ENCODE measurements at places on chromosomes 1 and 21.

- H3K27me3 ChIP-seq: no peaks in the 10 kb centered on the region
- DNase-seq: no peak
- H3K36me3 ChIP-seq: no peaks in the 10 kb centered on the region
Measured at GRCh38 chr1:7942214-7942921, 1.7 kb upstream of the TNFRSF9 start.

DNA sequence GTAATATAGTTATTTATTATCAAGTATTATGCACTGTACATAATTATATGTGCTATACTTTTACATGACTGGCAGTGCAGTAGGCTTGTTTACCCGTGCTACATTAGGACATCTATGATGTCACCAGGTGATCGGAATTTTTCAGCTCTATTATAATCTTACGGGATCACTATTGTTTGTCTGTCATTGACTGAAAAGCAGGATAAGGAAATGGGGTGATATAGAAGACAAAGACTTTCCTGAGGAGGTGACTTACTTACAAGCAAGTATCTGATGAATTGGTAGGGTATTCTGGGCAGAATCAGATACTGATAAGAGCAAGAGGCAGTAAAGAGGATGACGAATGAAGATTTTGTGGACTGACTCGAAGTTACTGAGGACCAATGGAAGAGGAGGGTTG lies 65.3 kb upstream of the CNN3 start:
- no peak overlapping the region for H3K4me3 ChIP-seq
- no peaks in the 10 kb centered on the region for H3K27me3 ChIP-seq
- H3K36me3 ChIP-seq: no peaks in the 10 kb centered on the region
- no peak overlapping the region for H3K27ac ChIP-seq

DNA sequence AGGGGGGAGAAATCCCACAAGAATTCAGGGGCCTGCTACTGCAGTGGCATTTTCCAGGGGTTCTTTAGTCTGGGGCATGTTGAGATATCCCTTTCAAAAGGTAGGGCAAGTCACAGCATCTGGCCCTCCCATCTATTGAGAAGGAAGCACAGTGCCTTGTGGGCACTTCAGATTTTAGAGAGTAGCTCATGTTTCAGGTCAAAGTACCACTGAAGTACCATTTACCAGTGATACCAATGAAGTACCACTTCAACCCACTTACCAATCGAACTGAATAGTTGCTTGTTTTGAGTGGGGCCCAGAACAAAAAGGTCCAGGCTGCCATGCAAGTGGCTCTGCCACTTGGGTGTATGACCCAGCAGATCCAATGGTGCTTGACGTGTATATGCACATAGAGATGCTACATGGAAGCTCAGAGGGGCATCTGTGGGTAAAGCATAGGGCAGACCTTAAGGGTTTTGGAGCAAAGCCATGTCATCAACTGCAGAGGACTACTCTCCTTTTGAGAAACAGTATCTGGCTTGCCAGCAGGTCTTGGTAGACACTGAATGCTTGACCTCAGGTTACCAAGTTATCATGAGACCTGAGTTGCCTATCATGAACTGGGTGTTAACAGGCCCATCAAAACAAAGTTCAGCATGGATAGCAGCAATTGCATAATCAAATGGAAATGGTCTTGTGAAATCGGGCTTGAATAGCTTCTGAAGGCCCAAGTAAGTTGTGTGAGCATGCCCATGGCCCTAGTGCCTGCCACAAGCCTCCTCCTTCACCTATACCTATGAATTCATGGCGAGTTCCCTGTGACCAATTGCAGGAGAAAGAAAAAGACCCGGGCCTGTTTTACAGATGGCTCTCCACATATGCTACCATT lies 23.5 kb downstream of the PLA2G2D start:
- H3K36me3 ChIP-seq: no peaks in the 10 kb centered on the region
- H3K4me3 ChIP-seq: no peak overlapping the region
- H3K4me1 ChIP-seq: 0 out of 2 replicates have a peak, but pooled peaks cover under 1% of the 10 kb centered on the region
- no peak overlapping the region for H3K27ac ChIP-seq
- no peaks in the 10 kb centered on the region for H3K27me3 ChIP-seq
- no peak for DNase-seq

DNA sequence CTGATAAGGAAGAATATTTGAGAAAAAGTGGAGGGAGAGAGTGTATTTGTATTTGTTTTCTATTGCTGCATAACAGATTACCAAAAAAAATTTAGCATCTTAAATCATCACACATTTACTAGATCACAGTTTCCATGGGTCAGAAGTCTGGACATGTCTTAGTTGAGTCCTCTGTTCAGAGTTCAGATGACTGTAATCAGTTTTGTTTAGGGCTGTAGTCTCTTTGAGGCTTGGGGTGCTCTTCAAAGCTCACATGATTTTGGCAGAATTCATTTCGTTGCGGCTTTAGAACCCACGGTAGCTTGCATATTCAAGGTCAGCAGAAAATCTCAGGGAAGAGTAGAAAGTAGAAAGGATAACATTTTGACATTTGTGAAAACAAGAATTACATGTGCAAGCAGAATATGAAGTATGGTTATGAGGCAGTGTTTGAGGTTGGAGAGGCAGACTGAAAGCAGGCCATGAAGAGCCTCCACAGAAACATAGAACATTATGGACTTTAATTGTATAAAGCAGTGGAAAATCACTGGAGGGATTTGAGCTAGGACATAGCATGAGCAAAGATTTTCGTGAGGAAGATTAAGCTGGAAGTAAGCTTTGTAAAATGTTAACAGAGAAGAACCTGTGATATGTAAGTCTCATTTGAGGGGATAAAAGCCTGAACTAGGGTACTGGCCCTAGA lies 110.6 kb upstream of the GPR52 start:
- H3K36me3 ChIP-seq: no peaks in the 10 kb centered on the region
- H3K27me3 ChIP-seq: no peaks in the 10 kb centered on the region
- no peak overlapping the region for H3K27ac ChIP-seq
- H3K4me1 ChIP-seq: no peaks in the 10 kb centered on the region
- no peak overlapping the region for H3K4me3 ChIP-seq

DNA sequence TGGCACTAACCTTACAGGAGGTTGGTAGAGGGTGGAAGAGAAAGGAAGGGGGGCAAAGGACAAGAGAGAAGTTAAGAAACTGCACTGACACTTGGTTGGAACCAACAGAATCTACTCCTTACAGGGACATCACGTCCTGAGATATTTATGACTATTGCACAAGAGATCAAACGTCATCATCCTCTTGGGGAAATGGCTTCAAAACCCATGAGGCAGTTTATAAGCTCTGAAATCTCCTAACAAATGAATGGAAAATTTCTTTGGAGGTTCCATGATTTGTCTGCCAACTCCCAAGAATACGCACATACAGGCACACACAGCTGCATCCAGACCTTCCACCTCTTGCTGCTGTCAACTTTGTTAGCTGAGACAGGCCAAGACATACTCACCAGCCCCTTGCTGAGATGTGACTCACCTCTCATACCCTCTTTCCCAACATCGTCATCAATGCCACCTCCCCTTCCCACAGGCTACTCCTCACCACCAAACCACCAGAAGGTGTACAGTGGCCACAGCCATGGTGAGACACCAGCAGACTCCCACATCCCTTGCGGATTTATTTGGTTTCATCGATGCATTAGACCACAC lies 135.5 kb downstream of the SETD4 start:
- H3K36me3 ChIP-seq: no peaks in the 10 kb centered on the region
- H3K27me3 ChIP-seq: no peaks in the 10 kb centered on the region
- no peak for DNase-seq
- H3K27ac ChIP-seq: no peak overlapping the region
- no peaks in the 10 kb centered on the region for H3K4me1 ChIP-seq

- H3K4me1 ChIP-seq: no peaks in the 10 kb centered on the region
- H3K27me3 ChIP-seq: peaks cover 20% of the 10 kb centered on the region
- DNase-seq: no peak
- no peak overlapping the region for H3K4me3 ChIP-seq
- H3K36me3 ChIP-seq: no peaks in the 10 kb centered on the region
Measured at GRCh38 chr1:11475748-11476147, 3.2 kb upstream of the DISP3 start.

GRCh38 chr1:62318756-62319544 lies at the start of gene KANK4:
KANK4 (minus strand) TSS chr1:62319434; CDS start chr1:62281564, 37,870 bp downstream.
- peak within 1 kb of the TSS; percentile 51 for H3K4me3 ChIP-seq
- H3K36me3 ChIP-seq: no peaks in the 10 kb centered on the region
- H3K27ac ChIP-seq: no peak within 1 kb of the TSS
- 0 out of 2 replicates have a peak, but pooled peaks cover 9% of the 10 kb centered on the region for H3K27me3 ChIP-seq
- H3K4me1 ChIP-seq: peaks cover 12% of the 10 kb centered on the region

- no peak overlapping the region for H3K27ac ChIP-seq
- H3K36me3 ChIP-seq: no peaks in the 10 kb centered on the region
- peaks cover 25% of the 10 kb centered on the region for H3K4me1 ChIP-seq
- DNase-seq: no peak
Measured at GRCh38 chr1:68181165-68181556, 51.2 kb downstream of the WLS start.

- H3K36me3 ChIP-seq: no peaks in the 10 kb centered on the region
- H3K27me3 ChIP-seq: no peaks in the 10 kb centered on the region
- H3K4me3 ChIP-seq: no peak overlapping the region
- H3K27ac ChIP-seq: no peak overlapping the region
- no peaks in the 10 kb centered on the region for H3K4me1 ChIP-seq
Measured at GRCh38 chr21:27104846-27105431, 138.1 kb upstream of the ADAMTS5 start.

- H3K4me1 ChIP-seq: no peaks in the 10 kb centered on the region
- H3K27ac ChIP-seq: no peak overlapping the region
- H3K27me3 ChIP-seq: no peaks in the 10 kb centered on the region
- H3K36me3 ChIP-seq: no peaks in the 10 kb centered on the region
- DNase-seq: no peak
Measured at GRCh38 chr1:171858696-171859095, 17.4 kb downstream of the DNM3 start.

GRCh38 chr1:212261361-212261929 lies 23.8 kb upstream of the PPP2R5A start:
- peak overlapping the region; percentile 75 for H3K27ac ChIP-seq
- peaks cover 19% of the 10 kb centered on the region for H3K4me1 ChIP-seq
- no peak for DNase-seq
- no peaks in the 10 kb centered on the region for H3K36me3 ChIP-seq
- no peak overlapping the region for H3K4me3 ChIP-seq

GRCh38 chr1:214438530-214438929 lies 112.9 kb downstream of the PTPN14 start:
- no peak overlapping the region for H3K27ac ChIP-seq
- DNase-seq: no peak
- H3K4me1 ChIP-seq: peaks cover 29% of the 10 kb centered on the region
- H3K4me3 ChIP-seq: no peak overlapping the region
- no peaks in the 10 kb centered on the region for H3K36me3 ChIP-seq
- no peaks in the 10 kb centered on the region for H3K27me3 ChIP-seq

- no peaks in the 10 kb centered on the region for H3K36me3 ChIP-seq
- DNase-seq: no peak
- H3K4me3 ChIP-seq: no peak overlapping the region
- no peaks in the 10 kb centered on the region for H3K27me3 ChIP-seq
Measured at GRCh38 chr1:164635803-164636731, 77.1 kb downstream of the PBX1 start.

DNA sequence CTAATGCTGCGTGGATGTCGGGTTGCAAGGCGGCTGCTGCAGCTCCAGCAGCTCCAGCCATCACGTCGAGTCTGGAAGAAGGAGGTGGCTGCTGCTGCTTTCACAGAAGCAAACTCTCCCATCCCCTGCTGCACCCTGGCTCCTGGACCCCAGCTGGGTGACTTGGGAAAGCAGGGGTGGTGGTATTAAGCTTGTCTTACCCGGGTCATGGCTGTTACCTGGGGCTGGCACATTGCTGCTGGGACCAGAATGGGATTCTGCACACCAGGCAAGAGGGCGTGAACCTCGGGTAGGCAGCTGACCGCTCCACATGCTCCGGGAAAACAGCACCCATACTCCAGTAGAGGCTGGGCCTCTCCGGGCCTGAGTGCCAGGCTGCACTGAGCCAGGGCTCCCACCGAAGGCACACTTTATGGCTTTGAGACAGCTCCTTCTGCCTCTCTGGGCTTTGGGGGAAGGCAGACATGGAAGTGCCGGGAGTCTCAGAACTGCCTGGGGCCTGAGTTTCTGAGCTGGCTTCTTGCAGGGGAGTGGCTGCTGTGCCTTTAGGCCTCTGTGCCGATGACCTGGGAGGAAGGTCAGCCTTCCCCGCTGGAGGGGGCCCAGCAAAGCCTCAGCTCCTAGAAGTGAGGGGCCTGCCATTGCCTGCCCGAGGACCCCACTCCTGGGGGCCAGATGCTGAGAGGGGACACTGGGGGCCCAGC lies 1.2 kb downstream of the SMIM1 start:
- H3K4me3 ChIP-seq: no peak overlapping the region
- no peaks in the 10 kb centered on the region for H3K4me1 ChIP-seq
- DNase-seq: no peak
- H3K36me3 ChIP-seq: no peaks in the 10 kb centered on the region

DNA sequence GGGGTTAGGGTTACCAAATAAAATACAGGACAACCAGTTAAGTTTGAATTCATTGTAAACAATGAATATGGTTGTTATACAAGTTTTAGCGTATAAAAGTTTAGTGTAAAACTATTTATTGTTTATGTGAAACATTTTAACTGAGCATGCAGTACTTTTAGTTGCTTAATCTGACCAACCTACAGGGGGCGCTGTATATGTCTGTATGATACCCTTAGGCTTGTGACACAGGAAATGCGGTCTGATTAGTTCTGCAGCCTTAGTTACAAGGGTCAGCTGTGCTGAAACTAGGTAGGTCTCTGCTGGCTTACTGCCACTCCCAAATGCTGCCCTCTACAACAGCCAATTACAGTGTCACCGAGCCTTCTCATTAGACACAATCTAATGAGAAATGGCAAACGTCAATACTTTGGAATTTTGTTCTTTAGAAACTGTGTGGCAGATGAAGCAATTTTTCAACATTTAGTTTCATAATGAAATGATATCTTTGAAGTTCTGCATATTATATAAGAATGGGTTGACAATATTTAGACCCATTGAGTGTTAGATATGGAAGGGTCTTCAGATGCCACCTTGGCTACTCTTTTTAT lies 56.2 kb downstream of the NTNG1 start:
- H3K4me1 ChIP-seq: no peaks in the 10 kb centered on the region
- no peaks in the 10 kb centered on the region for H3K27me3 ChIP-seq
- H3K4me3 ChIP-seq: no peak overlapping the region
- no peaks in the 10 kb centered on the region for H3K36me3 ChIP-seq

GRCh38 chr1:113325022-113325421 lies 65.3 kb upstream of the MAGI3 start:
- peaks cover 54% of the 10 kb centered on the region for H3K4me1 ChIP-seq
- peak overlapping the region; percentile 88 for H3K27ac ChIP-seq
- 0 out of 2 replicates have a peak overlapping the region, but pooled peaks have one; percentile 4 for H3K4me3 ChIP-seq
- no peaks in the 10 kb centered on the region for H3K36me3 ChIP-seq

Data from PC-9 (cell line).